ENCODE measurements at places on chromosomes 4 and X.

DNA sequence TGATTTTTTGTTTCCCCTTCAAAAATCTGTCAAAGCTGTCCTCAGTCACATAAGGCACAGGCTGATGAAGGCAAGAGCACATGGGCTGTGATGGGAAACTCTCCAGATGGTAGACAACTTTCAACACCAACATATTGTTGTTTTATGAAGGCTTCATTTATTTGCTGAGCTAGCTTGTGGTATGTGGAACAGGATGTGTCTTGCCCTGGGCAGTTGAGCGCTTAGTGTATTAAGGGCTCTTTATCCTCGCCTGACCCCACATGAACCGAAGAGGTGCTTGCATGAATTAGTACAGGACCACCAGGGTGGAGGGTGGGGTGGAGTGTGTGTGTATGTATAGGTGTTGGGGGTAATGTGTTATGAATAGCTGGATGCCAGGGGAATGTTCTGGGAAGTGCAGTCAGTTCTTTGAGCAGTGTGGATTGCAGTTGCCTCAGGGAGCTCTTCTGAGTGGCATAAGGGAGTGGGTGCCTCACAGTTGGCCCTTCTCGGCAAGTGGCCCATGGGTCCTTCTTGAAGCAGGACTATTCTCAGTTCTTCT, 103.1 kb downstream of the PHEX start:
- DNase-seq, result no peak

GRCh38 chr4:179595671-179596410, 2153.6 kb upstream of the AGA start:
- DNase-seq, result peak; percentile 61

GRCh38 chr4:121168446-121169281, 4.5 kb upstream of the TNIP3 start:
- no peak for DNase-seq

DNA sequence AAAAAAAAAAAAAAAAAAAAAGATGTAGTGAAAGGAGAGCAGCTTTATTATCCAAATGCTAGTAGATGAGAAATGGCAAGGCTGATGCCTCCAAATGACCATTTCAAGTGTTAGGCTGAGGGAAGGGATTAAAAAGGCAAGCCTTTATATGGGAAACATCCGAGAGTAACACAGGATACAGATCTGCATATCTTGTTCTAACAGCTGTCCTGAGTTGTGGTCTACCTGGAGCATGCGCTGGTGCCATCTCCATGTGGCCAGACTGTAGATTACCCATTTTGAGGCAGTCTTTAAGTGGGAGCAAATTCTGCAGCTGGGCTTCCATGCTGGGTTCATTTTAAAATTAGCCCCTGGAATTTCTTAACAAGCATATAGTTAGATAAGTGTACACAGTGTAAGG, 26.0 kb upstream of the ELF2 start:
- DNase-seq, result no peak

DNA sequence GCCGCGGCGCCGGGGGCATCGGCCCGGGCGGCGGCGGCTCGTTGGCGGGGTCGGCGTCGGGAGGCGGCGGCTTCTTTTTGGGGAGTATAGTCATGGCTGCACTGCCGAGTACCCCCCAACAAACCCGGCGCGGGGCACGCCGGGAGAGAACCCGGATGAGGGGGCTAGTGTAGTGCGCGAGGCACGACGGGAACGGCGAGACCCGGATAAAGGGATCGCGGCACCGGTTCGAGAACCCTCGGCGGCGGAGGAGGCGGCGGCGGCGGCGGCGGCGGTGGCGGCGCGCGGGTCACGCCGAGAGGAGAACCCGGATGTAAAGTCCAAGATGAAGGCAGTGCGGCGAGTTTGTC, at the start of gene OTUD5:
Gene OTUD5 (minus strand): TSS at position 131 of the 350 bp plus-strand sequence. CDS start 37 bp downstream, at position 94.
- peak; percentile 73 for DNase-seq

- DNase-seq, result no peak
Observed at GRCh38 chr4:89146196-89146595, 34.9 kb downstream of the TIGD2 start.

- peak; percentile 11 for DNase-seq
Observed at GRCh38 chr4:168864821-168865541, 145.1 kb downstream of the CBR4 start.

DNA sequence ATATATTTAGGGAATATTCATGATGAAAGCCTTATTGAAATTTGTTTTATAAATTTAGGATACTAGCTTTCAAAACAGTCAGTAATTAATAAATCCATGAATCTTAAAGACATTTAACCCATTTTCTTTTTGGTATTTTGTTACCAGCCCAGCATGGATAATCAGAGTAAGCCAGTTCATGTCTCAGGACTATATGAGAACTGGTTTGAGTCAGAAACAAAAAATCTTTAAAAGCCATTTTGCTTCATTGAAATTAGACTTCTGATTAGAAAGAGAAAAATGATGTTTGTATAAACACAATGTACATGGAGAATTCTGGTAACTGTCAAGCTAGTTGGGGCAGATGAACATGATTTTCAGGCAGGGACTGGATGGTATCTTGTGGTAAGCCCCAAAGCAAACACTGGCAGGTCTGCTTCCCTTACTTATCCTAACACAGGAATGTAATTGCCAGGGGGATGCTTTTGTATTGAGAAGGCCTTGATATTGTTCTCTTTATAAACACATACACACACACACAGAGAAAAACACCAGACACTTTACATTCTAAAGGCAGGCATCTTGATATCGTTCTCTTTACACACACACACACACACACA, 9.4 kb downstream of the ARHGAP10 start:
- DNase-seq, result no peak

GRCh38 chrX:120306630-120307029, 4.6 kb downstream of the TMEM255A start:
- DNase-seq, result no peak

DNA sequence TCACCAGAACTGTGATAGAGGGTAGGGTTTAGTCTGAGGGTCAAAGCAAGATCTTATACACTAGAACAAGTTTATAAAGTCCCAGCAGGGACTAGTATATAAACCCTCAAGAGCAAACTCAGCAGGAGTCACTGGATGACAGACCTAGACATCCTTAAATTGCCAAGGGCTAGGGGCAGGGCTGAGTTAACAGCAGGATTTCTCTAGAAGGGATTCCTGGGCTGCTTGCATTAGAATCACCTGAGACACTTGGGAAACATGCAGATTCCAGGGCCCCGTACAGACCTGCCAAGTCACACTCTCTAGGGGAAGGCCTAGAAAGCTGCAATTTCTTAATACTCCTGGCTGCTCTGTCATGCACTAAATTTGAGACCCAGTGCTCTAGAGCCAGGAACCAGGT, 6.6 kb upstream of the GPR50 start:
- no peak for DNase-seq

- DNase-seq, result no peak
Observed at GRCh38 chrX:107713543-107714205, 61.9 kb downstream of the TSC22D3 start.

DNA sequence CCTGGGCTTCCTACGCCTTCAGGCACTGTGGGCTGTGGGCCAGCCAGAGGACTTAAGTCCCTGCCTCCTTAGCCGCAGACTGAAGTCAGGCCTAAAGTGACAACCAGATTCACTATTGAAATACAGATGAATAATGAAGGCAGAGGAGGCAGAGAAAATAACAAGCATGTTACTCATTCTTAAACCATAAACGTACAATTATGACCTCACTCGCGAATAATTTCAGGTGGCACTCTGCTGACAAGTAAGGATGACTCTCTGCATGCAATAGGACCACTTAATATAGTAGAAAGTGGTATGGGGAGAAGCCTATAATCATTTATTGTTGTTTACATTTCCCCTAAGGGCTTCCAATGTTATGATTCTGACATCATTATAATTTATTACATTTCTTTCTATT, 409.2 kb upstream of the FGF13 start:
- no peak for DNase-seq

DNA sequence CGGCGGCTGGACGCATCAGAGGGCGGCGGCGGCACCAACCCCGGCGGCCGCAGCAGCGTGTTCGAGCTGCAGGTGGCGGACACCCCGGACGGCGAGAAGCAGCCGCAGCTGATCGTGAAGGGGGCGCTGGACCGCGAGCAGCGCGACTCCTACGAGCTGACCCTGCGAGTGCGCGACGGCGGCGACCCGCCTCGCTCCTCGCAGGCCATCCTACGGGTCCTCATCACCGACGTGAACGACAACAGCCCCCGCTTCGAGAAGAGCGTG, 1.9 kb downstream of the PCDH7 start:
- no peak for DNase-seq

DNA sequence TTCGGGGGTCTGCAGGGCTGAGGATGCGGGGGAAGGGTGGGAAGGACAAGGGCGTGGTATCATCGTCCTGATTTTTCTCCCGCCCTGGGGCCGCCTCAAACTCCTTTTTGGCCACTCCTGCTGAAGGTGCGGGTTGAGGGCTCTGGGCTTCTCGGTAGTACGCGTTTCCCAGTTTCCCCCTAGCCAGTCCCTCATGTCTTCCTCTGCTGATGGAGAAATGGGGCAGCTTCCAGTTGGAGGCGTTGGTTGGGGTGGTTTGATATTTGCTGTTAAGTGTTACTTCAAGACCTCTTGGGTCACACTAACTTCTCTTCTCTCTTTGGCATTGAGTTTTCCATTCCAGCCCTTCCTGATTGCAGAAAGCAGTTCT, 482 bp downstream of the GSTCD start:
- DNase-seq, result peak; percentile 42

DNA sequence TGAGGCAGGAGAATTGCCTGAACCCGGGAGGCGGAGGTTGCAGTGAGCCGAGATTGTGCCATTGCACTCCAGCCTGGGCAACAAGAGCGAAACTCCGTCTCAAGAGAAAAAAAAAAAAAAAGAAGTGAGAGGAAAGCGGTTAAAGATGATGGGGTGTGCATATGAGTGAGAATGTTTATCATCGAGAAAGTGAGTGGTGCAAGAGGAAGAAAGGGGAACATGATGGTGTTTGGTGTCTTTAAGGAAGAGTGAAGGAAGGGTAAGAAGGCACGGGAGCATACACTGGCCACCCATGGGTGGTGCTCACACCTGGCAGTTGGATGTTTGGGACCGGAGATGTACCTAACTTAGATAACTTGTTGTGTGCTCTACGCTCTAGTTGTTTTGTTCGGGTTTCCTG, 62.2 kb downstream of the STOX2 start:
- no peak for DNase-seq

DNA sequence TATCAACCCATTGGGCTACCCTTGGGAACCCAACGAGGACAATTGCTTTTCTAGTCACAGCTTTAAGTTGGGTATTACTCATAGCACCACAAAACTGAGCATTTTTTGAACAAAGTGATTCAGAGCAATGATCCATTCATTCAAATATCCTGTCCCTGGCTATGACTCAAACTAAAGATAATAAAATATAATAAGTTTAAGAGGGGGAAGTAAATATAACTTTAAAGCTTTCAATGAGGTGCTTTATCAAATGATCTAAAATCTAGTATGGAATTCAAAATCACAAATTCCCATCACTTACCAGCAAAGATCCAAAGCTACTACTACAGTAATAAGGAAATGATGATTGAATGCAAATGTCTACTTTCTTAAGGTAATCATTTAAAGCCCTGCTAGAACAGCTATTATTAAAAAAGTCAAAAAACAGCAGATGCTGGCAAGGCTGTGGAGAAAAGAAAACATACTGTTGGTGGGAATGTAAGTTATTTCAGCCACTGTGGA, 39.8 kb upstream of the S100G start:
- peak; percentile 52 for DNase-seq

- DNase-seq, result no peak
Observed at GRCh38 chrX:138057883-138058282, 492.0 kb downstream of the ZIC3 start.

DNA sequence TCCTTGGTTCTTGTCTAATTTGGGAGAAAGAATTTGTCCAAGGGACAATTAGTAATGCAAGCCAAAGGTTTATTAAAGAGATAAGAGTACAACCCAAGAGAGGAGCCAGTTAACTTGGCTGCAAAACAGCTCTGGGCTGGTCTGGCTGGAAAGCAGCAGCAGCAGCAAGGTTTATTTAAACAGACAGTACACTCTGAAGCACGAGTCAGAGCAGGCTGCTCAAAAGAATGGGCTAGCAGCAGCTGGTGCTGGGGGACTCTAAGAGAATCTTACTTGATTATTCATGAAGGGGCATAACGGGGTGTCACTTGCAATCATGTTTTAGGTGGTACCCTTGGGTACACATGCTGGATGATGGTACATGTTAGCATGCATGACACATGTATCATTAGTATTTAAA, 17.1 kb upstream of the CT47C1 start:
- no peak for DNase-seq

DNA sequence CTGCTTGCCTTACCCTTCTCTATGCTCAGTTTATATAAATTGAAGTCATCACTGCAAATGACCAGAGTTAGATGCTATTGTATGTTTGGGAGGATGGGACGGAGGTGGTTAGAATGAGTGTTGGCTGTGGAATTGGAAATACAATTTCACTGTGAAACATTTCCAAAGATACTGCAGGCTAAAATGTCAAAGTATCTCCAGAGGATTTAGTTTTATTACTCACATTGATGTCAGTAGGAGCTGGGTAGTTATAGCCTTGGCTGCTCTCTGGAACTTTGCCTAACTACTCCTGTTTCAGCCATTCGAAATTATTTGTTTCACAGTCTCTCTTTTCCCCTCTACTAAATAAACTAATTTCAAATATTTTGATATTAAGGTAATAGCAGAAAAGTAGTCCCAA, 92.6 kb upstream of the PPP3CA start:
- no peak for DNase-seq

DNA sequence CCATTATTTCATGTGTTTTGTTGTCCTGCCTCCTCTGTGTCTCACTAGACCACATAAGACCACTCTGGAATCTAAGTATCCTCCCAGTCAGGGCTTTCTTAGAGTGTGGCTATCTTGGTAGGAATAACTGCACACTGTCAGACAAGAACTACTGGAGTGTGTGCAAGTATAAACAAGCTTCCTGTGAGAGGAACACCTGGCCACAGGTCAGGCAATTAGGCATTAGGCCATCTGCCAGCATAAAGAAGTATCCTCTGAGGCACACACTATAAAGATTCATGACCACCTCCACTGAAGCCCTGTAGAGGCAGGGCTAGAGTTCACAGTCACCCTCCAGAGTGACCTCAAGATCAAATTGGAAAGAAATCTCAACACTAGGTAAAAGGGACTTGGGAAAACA, 507.0 kb upstream of the PABPC4L start:
- DNase-seq, result no peak

DNA sequence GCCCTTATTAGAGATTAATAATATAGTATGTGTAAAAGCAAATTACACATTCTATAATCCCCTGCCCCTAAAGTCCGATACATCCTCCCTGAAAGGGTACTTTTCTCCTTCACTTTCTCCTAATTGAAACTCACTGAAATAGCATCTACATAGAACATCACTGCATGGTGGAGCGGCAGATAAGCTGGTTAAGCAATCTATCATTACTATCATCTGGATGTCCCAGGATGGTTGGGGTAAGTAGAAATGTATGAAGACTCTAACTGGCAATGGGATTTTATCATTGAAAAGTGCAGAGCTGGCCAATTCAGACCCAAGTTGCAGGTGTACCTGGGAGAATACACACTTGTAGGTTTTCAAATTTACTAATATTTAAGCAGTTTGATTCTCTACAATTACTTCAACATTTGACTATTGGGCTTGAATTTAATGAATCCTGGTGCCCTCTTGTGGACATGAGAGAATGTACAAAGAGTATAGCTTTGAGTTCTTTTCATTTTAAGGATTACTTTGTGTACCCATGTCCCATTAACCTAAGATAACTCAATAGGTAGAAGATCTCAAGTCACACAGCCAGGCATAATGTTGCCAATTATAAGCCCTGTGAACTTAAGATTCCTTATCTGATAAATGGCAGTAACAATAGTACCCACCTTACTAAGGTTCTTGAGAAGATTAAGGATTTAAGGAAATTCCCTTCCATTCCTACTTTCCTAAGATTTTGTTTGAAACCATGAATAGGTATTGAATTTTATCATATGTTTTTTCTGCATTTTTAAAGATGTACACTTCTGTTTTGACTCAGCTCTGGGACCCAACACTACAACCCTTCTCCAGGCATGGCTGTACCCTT, 69.8 kb downstream of the SHROOM3 start:
- DNase-seq, result peak; percentile 64
